ENCODE measurements at places on chromosomes 1 and 21.

DNA sequence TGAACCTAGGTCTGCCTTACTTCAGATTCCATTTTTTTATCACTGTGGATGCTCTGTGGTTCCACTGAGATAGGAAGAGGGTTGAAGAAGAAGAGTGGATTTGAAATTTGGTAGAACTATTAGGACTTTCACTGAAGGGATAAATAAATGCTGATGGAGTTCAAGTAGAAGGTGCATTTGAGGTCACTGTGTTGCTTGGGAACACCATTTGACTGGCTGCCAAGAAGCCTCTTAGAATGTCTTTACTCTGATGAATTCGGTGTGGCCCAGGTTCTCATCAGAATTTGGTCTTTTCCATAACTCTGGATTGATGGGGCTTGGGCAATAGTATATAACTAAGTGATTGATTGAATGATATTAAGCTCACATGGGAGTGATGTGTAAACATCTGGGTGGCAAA is 11.9 kb downstream of the XPR1 start:
- DNase-seq, result no peak

DNA sequence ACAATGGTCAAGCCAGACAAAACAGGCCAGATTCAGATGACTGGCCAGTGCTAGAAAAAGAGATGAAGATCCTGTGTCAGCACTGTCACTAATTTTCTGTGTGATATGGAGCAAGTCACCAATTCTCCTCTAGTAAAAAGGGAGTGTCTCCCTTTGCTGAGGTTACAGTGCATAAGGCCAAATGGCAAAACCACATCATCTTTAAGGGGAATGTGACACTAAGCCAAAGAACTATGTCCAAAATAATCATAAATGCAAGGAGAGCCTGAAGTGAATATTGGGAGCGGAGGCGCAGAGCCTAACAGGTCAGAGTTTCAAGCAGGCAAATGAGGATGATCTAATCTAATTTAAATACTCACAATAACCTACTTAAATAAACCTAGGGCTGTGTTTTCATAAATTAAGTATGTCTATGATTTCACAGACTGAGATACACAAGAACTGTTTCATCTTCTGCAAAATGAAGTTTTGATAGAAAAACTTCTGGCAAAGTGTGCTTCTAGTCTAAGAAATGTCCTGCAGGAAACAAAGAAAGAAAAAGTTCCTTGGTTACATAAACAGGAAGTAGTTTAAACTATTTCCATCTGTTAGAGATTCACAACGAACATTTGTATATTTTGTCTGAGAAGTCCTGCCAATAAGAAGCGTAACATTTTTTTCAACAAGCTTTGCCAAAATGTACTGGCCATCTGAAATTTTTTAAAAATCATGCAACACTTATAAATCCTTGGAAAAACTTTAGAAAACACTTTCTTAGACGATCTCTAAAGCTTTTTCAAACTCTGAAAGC is 290.2 kb downstream of the LRRC40 start:
- DNase-seq, result no peak

DNA sequence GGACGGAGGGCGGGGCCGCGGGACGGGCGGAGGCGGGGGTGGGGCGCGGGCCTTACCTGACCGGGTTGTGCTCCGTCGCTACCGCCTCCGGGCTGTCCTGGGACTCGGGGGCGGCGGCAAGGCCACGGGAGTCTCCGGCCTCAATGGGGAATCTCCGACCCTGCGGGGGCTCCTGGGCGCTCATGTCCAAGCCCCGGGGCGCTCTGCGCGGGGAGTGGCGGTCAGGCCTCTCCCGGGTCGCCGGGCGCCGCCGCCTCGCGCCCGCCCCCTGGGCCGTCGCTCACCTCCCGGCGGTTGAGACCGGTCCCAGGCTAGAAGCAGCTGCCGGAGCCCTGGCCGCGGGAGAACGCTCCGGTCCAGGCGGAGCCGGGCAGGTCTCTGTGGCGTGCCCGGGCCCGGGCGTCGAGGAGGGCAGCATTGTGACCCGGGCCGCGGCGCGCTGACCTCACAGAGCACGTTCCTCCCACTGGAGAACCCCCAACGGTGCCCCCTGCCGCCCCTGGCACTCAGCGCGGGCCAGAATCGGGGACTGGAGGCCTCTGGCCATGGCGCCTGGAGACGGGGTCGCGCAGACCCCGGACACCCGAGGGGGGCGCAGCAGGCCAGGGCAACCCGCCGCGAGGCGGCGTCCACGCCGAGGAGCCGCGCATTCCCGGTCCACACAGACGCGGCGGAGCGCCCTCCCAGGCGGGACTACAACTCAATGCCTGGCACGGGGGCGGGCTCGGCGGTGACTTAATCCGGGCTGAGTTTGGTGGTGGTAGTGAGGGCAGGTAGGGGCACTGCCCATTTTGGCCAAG is 411 bp downstream of the FAM229A start:
- DNase-seq, result peak; percentile 64

DNA sequence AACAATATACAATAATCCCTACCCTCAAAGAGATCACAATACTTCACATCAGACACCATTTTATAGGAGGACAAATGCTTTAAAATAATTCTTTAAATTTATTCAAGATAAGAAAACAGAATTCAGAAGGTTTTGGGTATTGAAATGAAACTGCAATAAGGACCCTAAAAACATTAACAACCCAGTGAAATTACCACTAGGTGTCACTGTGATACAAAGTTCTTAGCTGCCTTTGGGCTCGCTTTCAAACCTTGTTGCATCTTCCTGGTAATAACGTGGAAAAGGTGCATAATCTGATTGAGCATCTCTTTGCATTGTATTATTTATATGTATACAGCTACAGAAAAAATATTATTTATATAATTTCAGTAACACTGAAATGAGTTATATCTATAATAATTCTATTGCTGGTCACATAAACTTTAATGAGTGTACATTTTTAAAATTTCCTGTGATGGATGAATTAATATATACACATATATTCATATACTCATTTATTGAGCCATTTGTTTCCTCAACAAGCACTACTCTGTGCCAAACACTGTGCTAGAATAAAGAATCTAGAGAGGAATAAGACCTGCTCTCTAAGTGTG is 185.2 kb downstream of the FAF1 start:
- DNase-seq, result no peak

GRCh38 chr1:15432324-15432723 is 5.9 kb upstream of the CTRC start:
- DNase-seq, result no peak

GRCh38 chr1:116496380-116496779 is 74.4 kb downstream of the CD58 start:
- no peak for DNase-seq

GRCh38 chr1:37362594-37363385 is 111.6 kb upstream of the ZC3H12A start:
- DNase-seq, result peak; percentile 32

DNA sequence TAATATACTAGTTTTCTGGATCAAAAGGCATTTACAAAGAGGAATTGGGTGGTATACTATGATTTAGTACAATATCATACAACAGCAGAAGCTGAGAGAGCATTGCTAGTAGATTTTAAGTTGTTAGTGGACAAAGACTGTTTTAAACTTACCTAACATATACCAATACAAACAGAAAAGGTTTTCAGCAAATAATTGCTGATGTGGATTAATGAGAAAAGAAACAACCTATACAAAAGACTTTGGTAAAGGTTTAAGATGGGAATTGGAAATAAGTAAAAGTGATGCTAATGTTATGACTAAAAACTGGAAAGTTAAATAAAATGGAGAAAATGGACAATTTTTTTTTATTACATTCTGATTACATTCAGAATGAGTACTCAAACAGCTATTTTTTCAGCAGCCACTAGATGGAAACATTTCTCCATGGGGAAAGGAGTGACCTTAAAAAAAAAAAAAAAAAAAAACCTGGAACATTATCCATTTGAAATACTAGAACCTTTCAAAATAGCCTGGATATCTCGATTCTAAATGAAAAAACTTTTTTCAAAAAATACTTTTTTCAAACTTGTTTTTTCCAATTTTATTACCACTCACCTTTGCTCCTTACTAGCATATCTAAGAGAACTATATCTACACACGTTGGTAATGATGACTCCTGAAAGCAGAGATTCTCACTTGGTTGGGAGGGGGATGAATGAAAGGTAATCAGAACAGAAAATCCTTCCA is 55.4 kb downstream of the EPRS1 start:
- no peak for DNase-seq

DNA sequence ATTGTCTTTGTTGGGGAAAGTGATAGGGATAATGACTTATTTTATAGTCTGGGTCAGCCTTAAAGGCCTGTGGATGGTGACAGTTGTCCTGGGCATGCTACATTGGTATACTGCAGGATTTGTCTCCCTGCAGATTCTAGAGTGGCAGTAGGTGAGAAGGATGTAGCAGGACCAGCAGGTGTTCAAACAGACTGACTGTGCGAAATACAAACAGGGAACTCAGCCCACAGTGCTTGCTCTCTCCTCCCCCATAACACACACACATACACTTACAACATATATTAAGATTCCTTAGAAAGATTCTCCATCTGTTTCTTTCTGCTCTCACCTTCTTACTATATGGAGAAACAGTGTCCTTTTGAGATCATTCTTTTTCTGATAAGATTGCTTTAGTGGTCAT is 6.9 kb downstream of the PDE4B start:
- no peak for DNase-seq

DNA sequence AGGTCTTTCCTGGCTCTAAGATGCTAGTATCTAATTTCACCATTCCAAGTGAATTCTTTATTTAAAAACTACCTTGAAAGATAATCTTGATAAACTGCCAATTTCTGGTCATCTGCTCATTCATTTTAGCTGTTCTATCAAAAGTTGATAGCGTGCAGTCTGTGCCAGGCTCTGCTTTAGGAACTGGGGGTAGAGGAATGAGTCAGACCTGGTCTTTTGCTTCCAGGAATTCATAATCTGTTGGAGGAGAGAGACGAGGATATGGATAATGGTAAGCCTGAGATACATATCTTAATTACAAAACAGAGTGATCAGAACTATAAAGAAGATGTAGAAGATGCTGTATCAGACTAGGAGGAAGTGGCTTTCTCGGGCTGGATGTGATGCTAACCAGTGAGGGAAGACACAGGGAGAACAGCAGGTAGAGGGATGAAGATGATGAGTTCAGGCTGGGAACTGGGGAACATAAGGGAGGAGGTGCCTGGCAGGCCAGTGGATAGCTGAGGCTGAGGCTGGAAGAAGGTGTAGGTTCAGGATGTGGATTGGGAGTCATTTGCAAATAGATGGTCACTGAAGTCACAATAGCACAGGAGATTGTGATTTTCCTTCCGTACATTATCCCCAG is 12.3 kb upstream of the PHC2 start:
- no peak for DNase-seq

DNA sequence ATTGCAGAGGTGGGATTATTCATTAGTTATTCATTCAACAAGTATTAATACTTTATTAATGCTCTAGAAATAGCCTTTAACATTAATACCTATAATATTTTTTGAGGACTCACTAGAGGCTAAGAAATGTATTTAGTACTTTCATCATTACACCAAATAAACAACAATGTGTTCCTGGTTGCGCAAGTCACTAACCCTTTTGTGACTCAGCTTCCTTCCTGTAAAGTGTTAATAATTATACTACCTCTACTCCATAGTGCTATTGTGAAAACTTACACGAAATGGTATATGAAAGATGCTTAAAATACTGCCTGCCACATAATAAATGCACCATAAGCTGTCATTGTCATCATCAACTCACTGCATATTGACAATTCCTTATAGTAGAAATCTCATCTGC is 431.0 kb downstream of the DPYD start:
- no peak for DNase-seq

DNA sequence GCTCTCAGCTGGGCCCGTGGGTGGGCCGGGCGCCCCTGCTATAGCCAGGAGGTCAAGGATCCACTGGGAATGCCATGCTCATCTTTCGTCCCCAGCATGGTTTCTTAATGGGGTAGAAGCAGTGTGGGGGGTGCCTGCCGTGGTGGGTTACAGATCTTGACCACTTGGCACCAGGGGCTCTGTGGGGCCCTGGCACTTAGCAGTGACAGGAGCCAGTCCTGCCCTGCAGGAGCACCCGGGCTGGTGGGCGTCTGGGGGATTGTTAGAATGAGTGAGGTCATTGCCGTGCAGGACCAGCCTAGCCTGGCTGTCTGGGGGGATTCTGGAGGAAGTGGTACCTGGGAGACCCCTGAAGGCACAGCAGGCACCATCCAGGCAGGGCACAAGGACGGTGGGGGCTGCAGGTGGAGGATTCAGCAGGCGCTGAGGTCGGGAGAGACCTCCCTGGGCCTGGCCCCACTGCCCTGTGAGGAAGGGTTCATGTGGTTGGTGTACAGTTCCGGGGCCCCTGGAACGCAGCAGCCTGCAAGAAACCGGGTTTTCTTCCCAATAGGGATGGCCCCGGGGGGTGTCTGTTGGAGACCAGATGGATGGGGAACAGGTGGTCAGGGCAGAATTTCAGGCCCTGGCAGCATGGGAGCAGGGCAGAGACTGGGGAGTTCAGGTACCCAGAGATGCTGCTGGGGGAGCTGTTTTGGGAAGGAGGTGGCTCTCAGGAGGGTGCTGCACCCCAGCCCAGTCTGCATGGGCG is 4.8 kb downstream of the AIRE start:
- no peak for DNase-seq

DNA sequence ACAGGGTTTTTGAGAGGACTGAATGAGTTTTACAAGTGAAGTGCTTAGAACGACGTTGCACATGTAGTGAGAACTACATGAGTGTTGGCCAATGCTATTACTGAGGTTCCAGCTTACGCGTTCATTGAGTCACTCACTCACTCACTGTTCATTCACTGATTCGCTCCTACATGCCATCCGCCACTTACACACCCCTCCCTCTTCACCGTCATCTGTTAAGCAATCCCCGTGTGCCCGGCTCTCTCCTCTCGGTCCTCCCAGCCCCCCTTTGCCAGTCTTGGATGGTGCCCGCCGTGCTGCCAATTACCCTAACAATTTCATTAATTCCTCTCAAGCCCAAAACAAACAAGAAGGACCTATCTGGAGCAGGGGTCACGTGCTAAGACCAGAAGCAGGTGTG is 27.3 kb upstream of the EPHA2 start:
- peak; percentile 76 for DNase-seq

- DNase-seq, result no peak
These were observed 45.2 kb downstream of the CAMSAP2 start for GRCh38 chr1:200783926-200784325.

DNA sequence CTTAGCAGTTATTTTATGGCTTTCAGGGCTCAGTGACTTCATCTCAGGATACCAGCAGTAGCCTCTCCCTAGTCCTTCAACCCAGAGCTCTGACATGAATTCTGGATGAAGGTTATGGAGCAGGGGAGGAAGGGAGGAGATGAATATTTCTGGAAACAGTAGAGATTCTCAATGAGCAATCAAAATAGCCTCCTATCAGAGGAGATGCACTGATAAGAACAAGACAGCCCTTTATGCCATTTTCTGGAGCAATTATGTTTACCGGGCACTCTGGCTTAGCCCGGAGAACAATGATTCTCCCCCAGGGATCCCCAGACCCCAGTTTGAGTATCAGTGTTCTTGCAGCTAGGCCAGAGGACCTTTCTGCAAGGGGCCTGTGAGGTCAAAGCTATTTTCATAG is 37.9 kb upstream of the EDARADD start:
- no peak for DNase-seq

- peak; percentile 77 for DNase-seq
These were observed 109.8 kb downstream of the MAST2 start for GRCh38 chr1:45913183-45913683.

GRCh38 chr1:203276916-203277545 is 28.3 kb upstream of the BTG2 start:
- peak; percentile 61 for DNase-seq

- DNase-seq, result no peak
These were observed 1.2 kb upstream of the SLC37A1 start for GRCh38 chr21:42512346-42513034.

GRCh38 chr1:19812875-19813642 is 2.0 kb downstream of the RNF186 start:
- DNase-seq, result peak; percentile 27

GRCh38 chr1:24929398-24930259 is 447 bp downstream of the RUNX3 start:
- no peak for DNase-seq
